Muscle of leg (tissue), 16 donors: ENCODE measurements at places on chromosomes 7 and 10. TPM values are rescaled to one million over a fixed set of nuclear protein-coding genes. Genes with fewer than 3 reads are reported as not detected.

The SMKR1 gene
- total RNA-seq: not detected

GRCh38 chr10:8392216-8392615 lies 337.7 kb downstream of the GATA3 start:
- no peak for DNase-seq

- peak; percentile 49 for DNase-seq
Measured at GRCh38 chr10:30736685-30737232, 107.2 kb upstream of the LYZL2 start.

GRCh38 chr7:127983804-127984332 lies 47.4 kb downstream of the LRRC4 start:
- no peak for DNase-seq

DNA sequence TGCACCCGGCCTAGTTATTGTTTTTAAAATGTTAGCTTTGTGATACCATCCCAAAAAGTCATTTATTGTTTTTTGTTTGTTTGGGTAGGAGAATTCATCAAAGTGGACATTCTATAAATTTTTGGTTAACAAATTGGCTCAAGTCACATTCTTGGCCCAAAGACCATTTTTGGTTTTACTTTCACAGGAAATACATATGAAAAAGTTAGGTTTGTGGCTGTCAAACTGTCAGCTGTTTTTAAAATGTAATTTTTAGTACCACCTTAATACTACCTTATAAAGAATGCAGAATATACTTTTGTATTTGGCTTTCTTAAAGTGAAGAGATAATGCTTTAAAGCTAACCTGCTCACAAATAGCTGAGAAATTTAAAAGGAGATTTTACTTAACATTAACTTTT lies 25.1 kb downstream of the TMEM168 start:
- no peak for DNase-seq

- no peak for DNase-seq
Measured at GRCh38 chr7:156120552-156120951, 308.3 kb upstream of the SHH start.

GRCh38 chr10:18400201-18400905 lies 251.0 kb downstream of the NSUN6 start:
- DNase-seq: no peak

The PHF14 gene
- 38.0 TPM for total RNA-seq

GRCh38 chr10:25068152-25069058 lies 52.0 kb downstream of the THNSL1 start:
- DNase-seq: no peak

The NANOS1 gene
- total RNA-seq: 3.7 TPM

The SFTPA1 gene
- not detected for total RNA-seq

DNA sequence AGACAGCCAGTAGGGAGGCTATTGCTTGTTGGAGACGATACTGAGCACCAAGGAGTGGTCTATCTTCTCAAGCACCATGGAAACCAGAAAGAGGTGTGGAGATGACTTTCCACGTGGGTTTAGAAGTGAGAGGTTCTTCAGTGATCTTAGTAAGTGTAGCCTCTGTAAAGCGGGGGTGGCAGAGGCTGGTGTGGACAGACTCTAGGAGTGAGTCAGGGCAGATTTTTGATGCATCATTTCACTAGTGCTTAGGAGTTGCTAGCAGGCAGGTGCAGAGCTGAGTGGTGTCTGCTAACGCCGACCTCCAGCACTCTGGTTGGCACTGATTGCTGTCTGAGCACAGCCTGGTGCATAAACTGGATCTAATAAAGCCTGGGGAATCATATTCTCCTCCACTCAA lies 78.4 kb upstream of the ADO start:
- DNase-seq: no peak

The CUZD1 gene
- 1.0 TPM for total RNA-seq

The EBF3 gene
- total RNA-seq: 33.6 TPM

- no peak for DNase-seq
Measured at GRCh38 chr7:106365252-106366005, 80.6 kb upstream of the NAMPT start.

The COL17A1 gene
- 0.09 TPM for total RNA-seq

The NRAP gene
- total RNA-seq: 14.6 TPM

DNA sequence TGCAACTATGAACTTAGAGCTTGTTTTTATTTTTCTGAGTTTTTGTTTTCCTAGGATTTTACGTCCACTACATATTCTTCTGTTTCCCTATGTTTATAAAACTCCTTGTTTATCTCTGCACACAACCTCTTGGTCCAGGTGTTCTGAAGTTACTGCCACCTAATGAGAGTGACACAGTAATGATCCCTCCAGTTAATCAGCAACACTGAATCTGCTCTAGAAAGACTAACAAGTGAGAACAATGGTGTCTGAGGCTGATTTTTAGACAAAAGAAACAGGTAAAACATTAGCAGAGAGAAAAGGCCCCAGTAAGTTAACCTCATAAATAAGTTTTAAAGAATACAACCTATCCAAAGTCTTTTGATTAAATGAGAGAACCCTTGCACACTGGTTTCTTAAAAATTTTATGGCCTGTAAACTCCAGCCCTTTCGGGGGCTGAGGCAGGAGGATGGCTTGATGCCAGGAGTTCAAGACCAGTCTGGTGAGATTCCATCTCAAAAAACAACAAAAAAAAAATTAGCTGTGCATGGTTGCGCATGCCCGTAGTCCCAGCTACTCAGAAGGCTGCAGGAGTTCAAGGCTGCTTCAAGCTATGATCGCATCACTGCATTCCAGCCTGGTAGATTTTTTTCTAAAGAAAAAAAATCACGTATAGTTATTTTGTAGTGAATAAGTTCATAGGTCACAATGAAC lies 397.6 kb downstream of the MAGI2 start:
- DNase-seq: no peak

The HYAL4 gene
- 0.09 TPM for total RNA-seq

DNA sequence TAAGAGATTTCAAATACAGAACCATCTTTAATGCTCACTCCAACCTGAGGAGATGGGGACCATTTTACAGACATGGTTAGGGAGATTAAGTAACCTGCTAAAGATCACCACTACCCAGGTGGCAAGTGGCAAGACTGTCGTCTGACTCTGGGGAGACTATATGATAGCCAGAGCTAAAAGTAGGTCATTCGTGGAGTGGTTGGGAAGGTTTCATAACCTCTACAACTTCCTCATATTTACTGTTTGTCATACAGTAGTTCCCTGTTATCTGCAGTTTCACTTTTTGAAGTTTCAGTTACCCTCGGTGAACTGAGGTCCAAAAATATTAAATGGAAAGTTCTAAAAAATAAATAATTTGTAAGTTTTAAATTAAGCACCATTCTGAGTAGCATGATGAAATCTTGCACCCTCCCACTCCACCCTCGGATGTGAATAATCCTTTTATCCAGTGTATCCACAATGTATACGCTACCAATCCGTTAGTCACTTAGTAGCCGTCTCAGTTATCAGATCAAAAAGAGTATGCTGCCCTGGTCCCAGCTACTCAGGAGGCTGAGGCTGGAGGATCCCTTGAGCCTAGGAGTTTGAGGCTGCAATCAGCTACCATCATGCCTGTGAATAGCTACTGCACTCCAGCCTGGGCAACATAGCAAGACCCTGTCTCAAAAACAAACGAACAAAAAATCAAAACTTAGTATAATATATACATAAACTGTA lies 14.9 kb upstream of the LGI1 start:
- peak; percentile 33 for DNase-seq

DNA sequence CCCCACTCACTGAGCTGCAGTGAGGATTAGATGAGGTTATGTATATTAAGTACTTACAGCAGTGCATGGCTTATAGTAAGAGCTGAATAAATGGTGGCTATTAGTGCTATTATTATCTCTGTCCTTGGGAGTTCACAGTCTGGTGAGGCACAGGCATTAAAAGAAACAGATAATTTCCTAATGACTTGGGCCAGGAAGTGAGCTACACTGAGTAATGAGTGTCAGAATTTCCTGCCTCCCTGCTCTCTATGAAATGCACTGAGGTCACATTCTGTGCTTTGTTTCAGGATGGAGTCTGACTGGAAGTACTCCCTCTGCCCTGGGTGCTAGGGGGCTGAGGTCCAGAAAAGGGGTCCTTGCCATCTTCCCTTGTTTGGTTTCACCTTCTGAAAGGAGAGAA lies 48.7 kb upstream of the LOXL4 start:
- DNase-seq: no peak

GRCh38 chr10:104391150-104391968 lies 37.7 kb downstream of the CFAP58 start:
- no peak for DNase-seq

DNA sequence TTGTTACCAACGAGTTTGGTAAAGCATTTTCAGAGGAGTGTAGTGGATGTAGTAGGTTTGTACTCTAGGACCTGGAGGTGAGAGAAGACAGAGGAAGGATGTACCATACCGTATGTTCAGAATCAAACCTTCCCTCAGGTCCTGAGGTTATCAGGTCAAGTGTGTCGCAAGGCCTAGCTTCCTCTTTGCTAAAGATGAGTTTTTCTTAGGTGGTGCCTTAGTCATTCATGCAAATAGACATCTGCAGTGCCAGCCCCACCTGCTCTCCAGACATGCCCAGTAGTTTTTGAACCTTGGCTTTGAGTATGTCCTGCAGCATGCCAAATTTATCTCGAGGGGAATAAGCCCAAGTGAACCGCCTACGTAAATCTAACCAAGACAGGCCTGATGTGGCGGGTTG lies 71.3 kb downstream of the HDAC9 start:
- no peak for DNase-seq

GRCh38 chr7:101691822-101692384 lies 62.8 kb upstream of the MYL10 start:
- no peak for DNase-seq

The NKX2-3 gene
- 0.62 TPM for total RNA-seq

- no peak for DNase-seq
Measured at GRCh38 chr7:134636008-134636449, 10.6 kb upstream of the BPGM start.

DNA sequence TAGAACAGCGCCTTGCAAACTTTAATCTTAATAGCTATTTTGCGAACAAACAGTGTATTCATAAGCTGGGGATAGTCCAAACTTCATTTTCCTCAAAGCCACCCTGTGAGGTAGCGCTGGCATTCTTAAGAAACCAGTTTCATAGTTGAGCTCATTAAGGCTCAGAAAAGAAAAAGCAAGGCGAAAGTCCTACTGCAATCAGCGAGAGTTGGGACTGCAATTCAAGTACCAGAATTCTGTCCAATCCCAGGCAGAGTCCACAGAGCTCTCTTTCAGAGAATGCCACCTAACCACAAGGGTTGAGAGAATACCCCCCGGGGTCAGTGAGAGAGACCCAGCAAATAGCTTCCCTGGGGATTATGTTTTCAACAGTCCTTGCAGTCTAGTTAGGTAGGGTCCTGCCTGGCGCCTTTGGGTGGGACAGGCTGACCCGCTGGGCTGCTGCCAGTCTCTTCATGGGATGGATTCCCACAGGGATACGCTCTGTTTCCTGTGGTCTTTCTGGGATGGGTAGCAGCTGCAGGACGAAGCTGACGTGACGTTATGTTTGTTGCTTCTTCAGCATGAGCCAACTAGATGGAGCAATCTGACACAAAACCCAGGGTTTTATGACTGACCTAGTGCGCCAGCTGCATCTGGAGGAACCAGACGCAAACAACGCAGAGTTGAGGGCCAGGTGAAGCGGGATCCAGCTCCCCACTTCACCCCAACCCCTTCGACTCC lies 16.0 kb downstream of the BMPER start:
- DNase-seq: peak; percentile 43

DNA sequence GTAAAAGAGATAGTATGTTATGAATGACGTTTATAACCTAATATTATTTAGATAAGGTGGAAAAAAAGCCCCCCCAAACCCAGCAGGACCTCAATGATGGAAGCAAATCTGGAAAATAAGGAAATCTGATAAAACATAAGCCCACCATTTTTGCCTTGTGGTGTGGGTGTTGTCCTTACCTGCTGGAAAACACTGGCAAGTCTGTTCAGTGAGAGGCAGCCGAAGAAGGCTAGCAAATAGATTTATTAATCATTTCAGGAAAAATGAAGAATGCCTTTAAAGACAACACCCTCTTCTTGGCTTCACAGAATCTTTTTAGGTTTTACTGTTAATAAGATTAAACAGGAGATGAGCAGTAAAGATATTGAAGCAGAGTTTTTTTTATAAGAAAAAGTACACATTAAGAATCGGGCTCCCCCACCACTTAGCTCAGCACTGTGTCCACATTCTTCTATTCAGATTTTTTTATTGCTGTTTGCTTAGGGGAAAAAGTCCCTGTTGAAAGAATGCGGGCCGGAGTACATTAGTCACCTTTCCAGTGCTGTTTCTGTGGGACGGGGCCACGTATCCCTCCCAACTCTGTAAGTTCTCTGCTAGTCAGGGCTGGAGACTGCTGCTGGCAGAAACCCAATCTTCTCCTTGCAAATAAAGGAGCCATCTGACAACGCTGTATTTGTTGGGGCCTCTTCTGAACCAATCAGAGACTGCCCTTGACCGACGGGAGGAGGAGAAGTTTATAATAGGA lies 104.1 kb downstream of the EVX1 start:
- DNase-seq: peak; percentile 67

GRCh38 chr10:129833994-129834739 lies 129.9 kb downstream of the EBF3 start:
- DNase-seq: no peak

The GNAT3 gene
- not detected for total RNA-seq

DNA sequence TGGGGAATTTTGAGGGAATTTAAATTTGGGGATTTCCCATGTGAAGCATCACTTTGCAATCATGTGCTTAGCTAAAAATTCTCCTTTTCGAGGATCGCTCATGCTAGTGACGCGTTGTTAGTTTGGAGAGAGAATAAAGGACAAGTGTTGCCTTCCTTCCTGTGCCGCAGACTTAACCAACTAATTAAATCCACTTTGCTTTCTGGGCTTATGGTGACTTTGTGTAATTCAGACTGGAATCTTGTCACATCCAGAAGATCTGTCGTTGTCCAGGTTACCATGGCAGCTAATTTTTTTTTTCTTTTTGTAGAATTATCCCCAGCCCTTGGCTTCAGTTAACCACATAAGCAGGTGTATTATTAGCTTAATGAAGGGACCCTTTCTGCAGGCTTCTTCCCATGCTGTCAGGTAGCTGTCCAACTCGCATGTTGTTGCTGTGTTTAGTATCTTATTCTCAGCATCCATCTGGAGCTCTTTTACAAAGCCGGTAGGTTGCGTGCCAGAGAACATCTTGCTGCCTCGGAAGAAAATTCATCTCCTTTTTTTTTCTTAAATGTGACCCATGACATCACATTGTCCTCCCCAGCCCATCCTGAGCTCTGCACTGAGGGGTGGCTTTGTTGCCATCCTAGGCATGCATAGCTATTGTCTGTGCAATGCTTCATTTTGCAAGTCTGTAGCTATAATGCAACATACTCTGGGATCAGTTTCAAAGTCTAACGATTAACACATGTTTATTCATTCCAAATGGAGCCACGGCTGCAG lies 47.2 kb upstream of the NRP1 start:
- peak; percentile 95 for DNase-seq

DNA sequence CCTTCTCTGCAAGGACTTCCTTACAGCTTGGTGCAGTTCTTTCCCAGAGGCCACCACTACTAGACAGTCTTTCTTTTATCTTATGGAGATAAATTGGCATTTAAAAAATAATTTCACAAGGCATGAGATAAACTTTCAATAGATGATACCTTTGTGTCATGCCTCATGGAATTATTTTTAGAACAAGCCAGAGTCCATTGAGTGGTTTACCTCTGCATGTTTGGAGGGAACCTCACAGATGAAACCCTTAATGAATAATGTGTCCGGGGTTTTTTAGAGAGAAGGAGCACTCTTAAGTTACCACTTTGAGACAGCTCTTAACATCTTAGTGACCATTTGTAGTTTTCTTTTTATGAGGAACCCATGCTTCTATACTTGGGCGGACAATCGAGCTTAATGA lies 17.2 kb downstream of the NODAL start:
- DNase-seq: no peak

GRCh38 chr7:11709196-11709595 lies 122.8 kb downstream of the THSD7A start:
- DNase-seq: no peak
